ENCODE measurements at places on chromosomes 5 and 9.

DNA sequence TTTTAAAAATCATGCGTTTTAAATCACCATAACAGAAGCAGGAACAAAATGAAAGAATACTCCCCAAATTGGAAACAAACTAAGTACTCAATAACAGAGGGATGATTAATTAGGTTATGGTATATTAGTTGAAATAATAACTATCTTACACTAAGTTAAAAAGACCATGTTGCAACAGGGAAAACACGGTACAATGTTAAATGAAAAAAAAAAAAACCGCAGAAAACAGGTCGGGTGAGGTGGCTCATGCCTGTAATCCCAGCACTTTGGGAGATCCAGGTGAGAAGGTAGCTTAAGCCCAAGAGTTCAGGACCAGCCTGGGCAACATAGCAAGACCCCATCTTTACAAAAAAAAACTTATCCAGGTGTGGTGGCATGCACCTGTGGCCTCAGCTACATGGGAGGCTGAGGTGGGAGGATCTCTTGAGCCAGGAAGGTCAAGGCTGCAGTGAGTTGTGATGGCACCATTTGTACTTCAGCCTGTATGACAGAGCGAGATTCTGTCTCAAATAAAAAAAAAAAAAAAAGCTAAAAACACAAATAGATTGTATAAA, 2.4 kb upstream of the PTPN3 start:
- no peak for DNase-seq

GRCh38 chr5:1526681-1527131, 2.9 kb upstream of the LPCAT1 start:
- DNase-seq: peak; percentile 9

DNA sequence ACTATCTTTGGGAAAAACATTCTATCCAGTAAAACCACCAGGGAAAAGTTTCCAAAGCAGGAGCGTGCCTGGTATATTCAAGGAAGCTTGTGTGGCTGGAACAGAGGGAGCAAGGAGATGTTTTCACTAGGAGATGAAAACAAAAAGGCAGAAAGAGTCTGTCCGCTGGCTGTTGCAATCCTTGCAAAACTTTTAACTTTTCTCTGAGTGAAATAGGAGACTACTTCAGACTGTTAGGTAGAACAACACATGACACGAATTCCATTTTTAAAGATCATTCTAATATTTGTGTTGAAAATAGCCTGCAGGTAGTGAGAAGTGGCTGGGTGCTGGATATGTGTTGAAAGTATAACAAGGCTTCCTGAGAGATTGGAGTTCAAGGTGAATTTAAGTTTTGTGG, 69.5 kb downstream of the PRR16 start:
- DNase-seq: no peak

DNA sequence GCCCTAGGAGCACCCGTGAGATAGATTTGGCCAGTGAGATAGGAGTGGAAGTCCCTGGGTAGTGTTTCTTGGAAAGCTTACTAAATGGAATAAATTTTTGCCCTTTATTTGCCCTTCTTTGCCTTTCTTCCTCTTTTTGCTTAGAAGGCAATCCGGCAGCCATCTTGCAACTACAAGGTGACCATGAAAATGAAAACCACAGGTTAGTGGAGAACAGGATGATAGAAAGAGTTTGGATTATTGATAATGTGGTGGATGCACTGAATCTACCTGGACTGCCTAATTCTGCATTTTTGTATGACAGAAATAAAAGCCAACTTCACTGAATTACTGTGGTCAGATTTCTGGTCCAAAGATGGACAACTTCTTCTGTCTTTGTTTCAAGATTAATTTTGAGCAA, 33.2 kb downstream of the TARS1 start:
- DNase-seq: no peak

GRCh38 chr5:5524327-5524726, 101.8 kb downstream of the ICE1 start:
- DNase-seq: no peak

DNA sequence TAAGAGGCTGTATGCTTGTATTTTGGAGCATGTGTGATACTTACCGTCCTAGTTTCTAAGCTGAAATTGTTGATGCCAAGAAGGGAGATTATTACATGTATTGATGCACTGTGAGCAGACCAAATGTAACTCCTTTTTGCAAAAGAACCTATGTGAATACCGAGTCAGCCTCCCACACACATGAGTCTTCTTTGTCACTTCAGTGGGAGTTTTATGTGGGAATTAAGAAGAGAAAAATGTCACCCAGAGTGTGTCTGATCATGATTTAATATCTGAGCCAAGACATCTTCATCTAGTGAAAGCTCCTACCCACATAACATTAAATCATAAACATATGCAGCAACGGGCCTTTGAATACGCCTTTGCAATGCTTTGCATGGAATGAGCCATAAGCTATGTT, 380.3 kb upstream of the ACTBL2 start:
- no peak for DNase-seq

All from CD4-positive, alpha-beta T cell treated with Interleukin-4 for 1 hour (primary cell).